ENCODE measurements at places on chromosomes 5 and 9.

DNA sequence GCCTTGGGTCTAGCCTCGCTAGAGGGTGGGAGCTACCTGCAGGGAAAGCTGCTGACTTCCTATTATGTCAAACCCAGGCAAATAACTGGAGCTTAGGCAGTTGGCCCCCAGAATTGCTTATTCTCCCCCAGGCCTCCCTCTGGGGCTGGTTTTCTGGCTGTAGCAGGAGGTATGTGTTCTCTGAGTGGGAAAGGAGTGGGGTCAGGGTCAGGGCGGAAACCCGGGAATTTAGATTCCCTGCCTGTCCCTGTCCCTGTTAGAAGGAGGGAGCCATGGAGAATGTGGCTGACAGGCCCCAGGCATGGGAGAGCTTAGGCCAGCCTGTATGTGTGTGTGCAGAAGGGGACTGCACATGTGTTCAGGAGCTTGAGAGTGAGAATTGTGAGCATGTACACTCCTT is 13.6 kb upstream of the CXXC5 start:
- no peak for DNase-seq

DNA sequence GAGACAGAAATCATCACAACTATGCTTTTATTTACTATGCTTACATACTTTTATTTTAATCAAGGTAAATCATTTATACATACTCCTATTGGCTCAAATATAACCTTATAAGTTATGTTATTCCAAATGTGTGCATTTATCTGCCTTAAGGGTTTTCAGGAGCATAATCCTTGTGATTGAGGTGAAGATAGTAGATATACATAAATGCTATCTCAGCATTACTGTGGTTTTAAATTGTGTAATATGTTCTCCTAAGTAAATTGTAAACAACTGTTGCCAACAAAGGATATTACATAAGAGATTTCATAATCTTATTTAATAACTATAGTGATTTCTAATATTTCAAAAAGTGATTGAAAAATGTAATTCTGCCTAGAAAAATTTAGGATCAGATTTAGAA is 1374.8 kb upstream of the DMAC1 start:
- no peak for DNase-seq

DNA sequence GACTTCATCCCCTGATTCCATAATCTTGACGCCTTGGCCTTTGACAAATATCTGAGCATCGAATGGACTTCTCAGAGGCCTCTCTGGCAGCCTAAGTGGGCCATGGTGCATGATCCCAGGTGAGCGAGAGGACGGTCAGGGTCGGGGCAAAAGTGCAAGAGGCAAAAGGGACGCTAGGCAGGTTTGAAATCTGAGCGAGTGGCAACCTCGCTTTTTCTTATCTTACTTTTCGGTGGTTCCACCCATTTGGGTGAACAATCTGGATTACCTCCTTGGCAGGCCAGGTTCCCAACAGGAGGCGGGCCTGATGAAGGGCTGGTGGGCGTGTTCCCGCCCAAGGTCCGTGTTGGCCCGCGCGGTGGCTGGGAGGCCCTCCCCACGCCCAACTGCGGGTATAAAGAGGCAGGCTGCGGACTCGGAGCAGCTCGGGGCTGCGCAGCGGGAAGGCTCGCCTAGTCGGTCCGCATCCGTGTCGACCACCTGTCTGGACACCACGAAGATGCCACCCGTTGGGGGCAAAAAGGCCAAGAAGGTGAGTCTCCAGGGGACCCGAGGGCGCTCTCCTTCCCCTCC is at the start of gene BHMT:
BHMT (plus strand) TSS at position 423 of the 573 bp plus-strand sequence; CDS start at position 500, 77 bp downstream.
- no peak for DNase-seq

DNA sequence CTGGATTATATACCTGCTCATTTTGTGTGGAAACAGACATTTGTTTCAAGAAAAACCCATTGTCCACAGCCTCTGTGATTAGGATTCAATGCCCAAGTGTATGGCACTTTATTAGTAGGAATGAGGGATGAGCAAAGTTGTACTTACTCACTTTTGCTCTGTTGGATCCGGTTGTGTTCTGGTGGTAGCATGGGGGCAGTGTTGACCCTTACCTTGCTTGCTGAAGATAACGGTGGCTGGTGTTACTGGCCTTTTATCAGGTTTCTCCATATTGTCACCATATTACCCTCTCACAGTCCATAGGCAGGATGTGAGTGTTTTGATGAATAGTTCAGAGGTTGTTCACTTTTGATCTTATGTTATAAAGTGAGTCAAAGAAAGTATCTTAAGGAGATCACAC is 42.7 kb upstream of the NUDT12 start:
- DNase-seq = no peak

DNA sequence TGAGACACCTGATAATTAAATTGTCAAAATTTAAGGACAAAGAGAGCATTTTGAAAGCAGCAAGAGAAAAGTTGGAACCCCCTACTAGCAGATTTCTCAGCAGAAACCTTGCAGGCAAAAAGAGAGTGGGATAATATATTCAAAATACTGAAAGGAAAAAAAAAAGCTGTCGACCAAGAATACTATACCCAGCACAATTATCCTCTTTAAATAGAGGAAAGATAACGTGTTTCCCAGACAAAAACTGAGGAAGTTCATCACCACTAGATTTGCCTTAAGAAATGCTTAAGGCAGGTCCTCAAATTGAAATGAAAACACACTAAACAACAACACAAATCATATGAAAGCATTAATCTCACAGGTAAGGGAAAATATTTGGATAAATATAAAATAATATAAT is 27.0 kb downstream of the HSD17B3 start:
- DNase-seq = no peak

- DNase-seq = no peak
Observed at GRCh38 chr9:124040186-124040931, 28.8 kb downstream of the LHX2 start.
